Activated naive CD4-positive, alpha-beta T cell treated with Interleukin-2 at 50 U/mL for 16 hours (primary cell): ENCODE measurements at places on chromosomes 1 and 21.

DNA sequence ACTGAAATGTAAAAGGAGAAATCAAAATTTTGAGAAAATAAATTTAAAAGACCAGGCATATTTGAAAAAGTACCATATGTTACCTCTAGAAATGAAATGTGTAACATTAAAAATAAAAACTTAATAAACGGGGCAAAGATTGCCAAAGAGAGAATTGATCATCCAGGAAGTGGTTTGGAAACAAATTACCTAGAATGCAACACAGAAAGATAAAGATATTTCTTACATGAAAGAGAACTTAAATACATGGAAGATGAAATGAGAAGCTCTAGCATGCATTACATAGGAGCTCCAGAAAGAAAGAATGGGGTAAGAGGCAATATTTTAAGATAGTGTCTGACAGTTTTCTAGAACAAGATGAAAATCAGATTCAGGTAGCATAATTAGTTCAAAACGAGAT is 235.9 kb upstream of the IRF2BP2 start:
- DNase-seq = no peak

DNA sequence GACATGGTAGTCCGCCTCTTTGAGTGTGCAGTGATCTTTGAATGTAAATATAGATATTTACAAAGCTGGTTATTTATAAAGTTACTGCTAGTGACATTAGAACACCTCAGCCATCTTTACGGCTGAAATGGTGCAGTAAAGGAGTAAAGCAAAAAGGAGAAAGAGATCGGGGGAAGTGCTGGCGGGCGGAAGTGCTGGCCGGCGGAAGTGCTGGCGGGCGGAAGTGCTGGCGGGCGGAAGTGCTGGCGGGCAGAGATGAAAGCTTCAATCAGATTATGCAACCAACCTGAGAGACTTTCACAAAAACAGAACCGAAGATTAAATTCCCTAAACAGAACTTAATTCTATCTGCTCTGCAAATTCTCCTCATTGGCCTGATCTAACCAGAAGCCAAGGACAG is 1.4 kb upstream of the OR14A16 start:
- DNase-seq = no peak

DNA sequence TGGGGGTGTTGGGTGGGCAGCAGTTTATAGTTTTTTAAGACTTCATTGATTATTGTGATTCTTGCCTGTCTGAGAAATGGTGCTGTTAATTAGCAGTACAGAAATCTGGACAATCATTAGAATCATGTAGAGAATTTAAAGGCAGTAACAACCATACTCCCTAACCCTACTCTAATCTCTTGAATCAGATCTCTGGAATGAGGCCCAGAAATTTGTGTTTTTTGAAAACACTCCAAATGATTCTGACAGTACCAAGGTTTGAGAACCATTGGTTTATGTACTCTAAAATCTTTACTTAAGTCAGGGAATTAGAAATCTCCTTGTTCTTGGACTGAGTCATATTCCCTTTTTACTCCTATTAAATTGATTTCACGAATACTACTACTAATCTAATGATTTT is 24.0 kb downstream of the FNBP1L start:
- DNase-seq = no peak

DNA sequence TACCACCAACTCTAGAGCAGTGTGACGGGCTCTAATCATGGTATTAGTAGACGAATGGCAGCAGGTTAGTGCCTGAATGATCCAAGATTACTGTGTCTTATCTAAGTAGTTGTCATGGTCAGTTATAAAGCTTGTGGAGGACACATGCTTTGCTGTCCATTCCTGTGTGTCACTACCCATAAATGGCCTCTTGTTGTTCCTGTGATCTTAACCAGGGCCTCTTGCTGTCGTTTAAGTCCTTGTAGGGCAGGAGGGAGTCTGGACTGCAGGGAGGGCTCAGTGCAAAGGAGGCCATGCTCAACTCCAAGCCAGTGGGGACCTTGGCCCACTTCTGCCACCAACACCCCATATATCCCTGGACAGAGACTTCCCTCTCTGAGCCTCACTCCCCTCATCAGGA is 130.5 kb downstream of the EPHB2 start:
- DNase-seq = no peak

- DNase-seq = peak; percentile 33
Observed at GRCh38 chr1:59046730-59047157, 250.2 kb upstream of the FGGY start.

DNA sequence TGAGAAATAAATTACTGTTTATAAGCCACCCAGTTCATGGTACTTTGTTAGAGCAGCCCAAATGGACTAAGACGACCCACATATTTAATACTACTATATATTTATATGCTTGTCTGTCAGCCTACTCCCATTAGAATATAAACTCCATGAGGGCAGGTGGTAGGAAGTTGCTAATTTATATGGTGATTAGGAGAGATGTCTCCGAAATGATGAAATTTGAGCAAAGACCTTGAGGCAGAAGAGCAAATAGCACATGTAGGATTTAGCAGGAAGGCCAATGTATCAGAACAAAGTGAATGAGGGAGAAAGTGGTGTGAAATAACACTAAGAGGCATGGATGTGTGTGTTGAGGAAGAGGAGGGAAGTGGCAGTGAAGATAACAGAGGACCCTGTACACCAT is 10.6 kb upstream of the SLFNL1 start:
- no peak for DNase-seq

GRCh38 chr1:159089184-159089791 is 12.7 kb upstream of the AIM2 start:
- DNase-seq = no peak

- no peak for DNase-seq
Observed at GRCh38 chr1:94515296-94515947, 26.1 kb downstream of the F3 start.

- no peak for DNase-seq
Observed at GRCh38 chr1:107899655-107900054, 65.3 kb downstream of the VAV3 start.

GRCh38 chr1:167507719-167508118 is 10.6 kb downstream of the CD247 start:
- DNase-seq = no peak

DNA sequence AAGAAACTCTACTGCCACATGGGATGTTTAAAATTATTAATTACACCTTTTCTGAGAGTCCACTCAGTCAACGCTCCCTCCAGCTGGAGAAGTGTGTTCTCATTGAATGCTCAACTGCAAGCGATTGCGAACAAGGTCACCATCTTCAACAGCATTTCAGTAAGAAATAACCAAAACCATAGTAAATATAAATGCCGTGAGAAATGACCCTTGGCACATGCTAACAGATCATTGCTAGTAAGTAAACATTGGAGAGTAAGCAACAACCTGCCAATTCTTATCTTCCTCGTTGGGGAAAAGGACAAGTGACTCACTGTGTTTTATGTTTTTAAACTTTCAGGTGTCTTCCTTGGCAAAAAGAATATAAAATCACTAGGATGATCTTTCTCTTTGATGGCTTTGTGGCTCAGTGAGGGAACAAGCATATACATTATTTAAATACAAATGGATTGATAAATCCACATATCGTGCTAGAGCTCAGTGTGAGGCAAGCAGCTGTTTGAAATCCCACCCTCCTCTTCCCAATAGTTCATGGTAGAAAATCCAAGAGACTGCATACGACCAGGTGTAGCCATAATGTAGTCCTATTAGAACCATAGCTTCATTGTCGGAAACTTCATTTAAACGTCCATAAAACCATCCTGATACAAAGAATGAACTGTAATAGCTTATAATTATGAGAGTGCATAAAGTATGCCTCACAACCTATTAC is 214.6 kb downstream of the GRIK1 start:
- DNase-seq = no peak

- DNase-seq = no peak
Observed at GRCh38 chr1:31648641-31649357, 4.1 kb upstream of the PEF1 start.

GRCh38 chr1:223249854-223250631 is 107.0 kb upstream of the TLR5 start:
- no peak for DNase-seq

- DNase-seq = no peak
Observed at GRCh38 chr1:7578206-7578605, 192.9 kb upstream of the VAMP3 start.

DNA sequence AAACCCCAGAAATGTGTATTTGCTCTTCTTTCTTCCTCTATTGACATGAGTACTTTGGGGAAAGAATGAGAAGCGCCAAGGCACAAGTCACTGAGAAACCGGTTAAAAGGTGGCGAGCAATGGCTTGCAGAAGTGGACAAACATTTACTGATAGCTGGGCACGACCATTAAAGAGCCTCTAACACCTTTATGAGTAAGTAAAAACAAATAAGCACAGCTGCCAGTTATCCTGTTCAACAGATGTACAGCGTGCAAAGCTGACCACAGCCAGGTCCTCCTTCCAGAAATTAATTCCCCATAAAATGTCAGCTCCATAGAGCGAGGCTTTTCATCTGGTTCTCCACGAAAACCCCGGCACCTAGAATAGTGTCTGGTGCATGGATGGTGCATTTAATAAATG is 72.7 kb downstream of the CAPZB start:
- DNase-seq = no peak

DNA sequence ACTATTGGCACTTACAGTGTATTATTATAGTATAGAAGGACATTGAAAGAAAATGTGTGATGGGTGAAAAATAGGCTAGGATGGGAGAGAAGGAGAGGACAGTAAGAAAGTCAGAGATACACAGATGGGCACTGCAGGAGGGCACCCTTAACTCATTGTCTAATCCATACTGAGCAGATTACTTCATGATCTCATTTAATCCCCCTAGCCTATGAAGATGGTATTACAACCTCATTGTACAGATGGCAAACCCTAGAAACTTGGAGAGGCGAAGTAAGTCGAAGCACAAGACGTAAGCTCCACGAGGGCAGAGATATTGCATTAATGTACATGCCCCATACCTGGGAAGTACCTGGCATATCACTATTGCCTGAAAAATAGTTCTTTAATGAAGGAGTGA is 346.9 kb upstream of the DAB1 start:
- no peak for DNase-seq

DNA sequence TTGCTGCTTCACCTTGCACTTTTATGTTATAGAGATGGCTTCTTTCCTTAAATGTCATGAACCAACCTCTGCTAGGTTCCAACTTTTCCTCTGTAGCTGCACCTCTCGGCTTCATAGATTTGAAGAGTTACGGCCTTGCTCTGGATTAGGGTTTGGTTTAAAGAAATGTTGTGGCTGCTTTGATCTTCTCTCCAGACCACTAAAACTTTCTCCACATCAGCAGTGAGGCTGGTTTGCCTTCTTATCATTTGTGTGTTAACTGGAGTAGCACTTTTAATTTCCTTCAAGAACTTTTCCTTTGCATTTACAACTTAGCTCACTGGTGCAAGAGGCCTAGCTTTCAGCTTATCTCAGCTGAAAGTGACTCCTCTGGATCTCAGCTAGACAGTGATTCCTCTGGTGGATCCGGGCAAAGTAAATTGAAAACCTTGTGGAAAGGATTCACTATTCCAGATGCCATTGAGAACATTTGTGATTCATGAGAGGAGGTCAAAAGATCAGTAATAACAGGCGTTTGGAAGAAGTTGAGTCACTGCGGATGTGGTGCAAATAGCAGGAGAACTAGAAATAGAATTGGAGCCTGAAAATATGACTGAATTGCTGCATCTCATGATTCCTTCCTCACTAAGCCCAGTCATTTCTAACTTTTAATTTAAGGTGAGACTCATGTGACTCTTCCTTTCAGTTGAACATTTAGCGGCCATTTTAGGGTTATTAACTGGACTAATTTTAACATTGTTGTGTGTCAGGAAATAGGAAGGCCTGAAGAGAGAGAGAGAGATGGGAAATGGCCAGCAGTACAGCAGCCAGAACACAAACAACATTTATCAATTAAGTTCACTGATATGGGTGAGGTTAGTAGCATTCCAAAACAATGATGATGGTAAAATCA is 16.2 kb upstream of the RGS1 start:
- no peak for DNase-seq

DNA sequence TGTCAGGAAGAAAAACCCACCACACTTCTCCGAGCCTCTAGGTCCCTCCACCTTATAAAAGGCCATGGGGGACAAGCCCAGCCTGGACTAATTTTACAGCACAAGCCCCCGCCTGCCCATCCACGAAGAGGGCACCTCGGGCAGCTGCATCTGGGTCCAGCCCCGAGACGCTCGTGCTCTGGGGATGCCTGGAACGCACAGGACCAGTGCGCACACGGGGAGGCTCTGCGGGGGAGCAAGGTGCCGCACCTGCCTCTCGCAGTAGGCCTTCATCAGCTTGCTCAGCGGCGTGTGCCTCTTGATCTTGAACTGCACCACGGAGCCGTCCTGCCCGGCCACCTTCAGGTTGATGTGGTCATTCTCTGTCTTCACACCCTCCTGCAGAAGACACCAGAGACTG is 4.1 kb downstream of the SUMO3 start:
- no peak for DNase-seq

DNA sequence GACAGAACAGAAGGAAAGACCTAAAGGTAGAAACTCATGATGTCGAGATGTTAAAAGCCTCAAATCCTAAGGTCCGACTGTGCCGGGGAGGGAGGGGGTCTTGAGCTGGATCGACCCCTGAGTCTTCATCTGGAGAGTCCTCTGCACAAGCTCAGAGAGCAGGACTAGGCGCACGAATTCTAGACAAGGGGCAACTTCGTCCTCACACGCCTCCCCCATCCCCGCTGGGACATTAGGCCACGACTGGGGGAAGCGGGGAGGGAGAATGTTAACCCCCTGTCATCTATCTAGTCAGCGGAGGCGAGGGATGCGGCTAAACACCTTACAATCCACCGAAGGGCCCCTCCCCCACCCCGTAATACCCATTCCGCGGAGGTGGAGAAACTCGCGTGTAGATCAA is 94.7 kb downstream of the PRKAB2 start:
- DNase-seq = no peak

DNA sequence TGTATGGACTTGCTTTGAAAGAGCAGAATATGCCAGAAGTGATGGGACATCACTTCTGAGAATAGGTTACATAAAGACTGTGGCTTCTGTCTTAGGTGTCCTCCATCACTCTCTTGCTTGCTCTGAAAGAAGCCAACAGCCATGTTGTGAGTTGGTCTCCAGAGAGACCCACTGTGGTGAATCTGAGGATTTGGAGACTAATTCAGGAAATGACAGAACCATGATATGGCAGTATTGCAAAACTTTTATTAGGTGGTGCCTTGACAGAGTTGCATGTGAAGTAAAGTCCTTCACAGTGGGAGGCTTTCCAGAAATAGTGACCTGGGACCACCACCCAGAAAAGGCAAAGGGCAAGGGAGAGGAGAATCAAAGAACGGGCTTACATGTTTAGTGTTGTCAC is 628.6 kb downstream of the KCNT2 start:
- no peak for DNase-seq

GRCh38 chr1:169212088-169212487 is 105.6 kb downstream of the ATP1B1 start:
- no peak for DNase-seq

- DNase-seq = no peak
Observed at GRCh38 chr1:221717485-221717853, 24.4 kb downstream of the DUSP10 start.

- DNase-seq = no peak
Observed at GRCh38 chr1:82564333-82564732, 763.6 kb downstream of the ADGRL2 start.

- DNase-seq = no peak
Observed at GRCh38 chr1:217369996-217370551, 260.8 kb downstream of the GPATCH2 start.
